NCI-H748 treated with DMSO at 0.1 percent for 48 hours (cell line): ENCODE measurements at places on chromosomes 4 and X.

DNA sequence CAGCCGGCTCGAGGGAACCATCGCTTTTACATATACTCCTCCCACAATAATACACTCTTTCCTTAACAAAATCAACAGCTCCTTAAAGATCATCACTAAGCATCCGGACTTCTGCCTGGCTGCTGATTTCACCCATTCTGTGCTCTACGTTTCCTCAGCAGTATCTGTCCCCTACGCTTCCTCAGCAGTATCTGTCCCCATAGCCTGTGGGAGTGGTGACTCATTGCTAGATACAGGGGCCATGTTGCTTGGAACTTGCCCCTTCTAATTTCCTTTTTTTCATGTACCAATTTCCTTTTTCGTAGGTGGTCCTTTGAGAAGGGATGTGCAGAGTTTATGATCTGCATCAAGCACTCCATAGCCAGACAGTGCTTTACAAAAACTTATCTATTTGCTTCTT, 18.6 kb downstream of the MAP3K15 start:
- DNase-seq: no peak

DNA sequence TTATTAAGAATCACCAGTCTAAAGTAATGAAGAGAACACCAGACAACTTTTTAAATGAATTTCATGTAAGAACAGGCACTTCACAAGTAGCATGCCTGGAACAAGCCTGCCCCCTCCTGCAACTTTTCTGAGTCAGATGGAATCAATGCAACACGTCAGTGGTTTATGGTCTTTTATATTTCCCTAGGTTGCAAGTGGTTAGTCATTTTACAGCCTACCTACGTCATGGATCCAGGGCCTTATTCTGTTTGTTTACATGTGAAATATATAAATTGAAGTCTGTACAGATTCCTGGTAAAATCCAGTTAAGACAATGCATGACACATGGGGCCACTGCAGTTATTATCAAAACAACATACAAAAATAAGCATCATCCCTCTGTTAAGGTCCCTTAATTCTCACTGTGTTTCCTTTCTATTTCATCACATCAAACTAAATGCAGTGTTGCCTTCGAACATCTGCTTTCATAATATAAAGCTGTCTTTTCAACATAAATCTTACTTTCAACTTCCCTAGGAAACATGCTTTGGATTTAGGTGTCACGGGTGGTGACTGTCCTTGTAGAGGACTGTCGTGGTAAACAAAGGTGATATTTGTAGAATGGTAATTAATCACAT, 309.3 kb downstream of the FRMPD4 start:
- DNase-seq: no peak

GRCh38 chr4:125911481-125911880, 596.7 kb downstream of the FAT4 start:
- no peak for DNase-seq

- no peak for DNase-seq
Measured at GRCh38 chrX:54820737-54821136, 13.2 kb downstream of the MAGED2 start.

DNA sequence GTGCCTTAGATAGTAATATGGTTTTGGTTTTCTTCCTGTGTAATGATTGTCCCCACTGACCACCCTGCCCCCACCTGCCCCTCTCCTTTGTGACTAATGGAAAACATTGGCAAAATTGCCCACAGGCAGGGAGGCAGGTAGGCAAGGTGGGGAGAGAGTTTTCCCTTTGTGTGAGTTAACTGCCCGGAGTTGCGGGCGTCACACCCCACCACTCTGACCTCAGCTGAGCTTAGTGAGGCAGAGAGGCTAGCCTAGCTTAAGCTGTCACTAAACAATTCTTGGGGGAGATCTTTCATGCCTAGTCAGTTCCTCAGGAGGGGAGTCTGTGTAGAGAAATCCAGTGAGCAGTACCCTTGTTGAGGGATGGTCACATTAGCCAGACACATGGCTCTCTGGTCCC, 245.3 kb downstream of the BCOR start:
- DNase-seq: no peak

- DNase-seq: no peak
Measured at GRCh38 chr4:153954654-153955053, 165.8 kb upstream of the SFRP2 start.

DNA sequence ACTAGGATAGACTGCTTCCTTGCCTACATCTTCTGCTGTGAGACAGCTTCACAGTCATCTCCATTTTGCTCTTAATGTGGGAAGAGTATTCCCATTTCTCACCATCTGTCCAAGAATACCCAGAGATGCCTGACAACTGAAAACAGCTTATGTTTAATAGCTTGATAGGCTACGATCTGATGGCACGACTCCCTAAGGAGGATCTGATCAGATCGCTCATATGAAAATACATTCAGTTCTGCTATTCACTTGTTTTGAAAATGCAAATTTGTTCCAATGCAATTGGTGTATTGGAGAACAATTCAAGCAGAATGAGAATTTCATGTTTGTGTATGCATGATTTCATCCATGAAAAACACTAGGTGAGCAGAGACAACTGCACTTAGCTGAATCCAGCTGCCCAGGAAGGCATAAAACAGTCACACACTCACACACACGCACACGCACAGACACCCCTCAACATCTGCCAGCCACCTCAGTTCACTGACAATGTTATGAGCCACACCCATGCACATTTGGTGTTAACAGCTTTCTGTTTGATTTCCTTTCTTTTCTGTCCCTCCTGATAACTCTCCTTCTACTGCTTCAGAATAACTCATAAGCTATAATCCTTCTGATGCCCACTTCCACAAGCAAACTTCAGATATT, 29.6 kb downstream of the TRIML1 start:
- DNase-seq: no peak

- DNase-seq: no peak
Measured at GRCh38 chrX:46294234-46294633, 251.0 kb downstream of the ZNF674 start.

DNA sequence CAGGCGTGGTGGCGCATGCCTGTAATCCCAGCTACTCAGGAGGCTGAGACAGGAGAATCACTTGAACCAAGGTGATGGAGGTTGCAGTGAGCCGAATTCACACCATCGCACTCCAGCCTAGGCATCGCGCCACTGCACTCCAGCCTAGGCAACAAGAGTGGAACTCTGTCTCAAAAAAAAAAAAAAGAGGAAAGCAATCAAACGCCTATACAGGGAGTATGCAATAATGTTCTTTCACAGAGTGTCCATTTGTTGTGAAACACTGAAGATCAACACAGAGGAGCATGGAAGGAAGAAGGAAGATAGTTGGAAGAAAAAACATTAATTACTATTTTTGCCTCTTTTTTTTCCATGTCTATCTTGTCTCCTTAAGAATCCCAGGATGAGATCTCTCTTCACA, 113.4 kb downstream of the FBXO8 start:
- no peak for DNase-seq

GRCh38 chr4:109441862-109442458, 8.3 kb downstream of the SEC24B start:
- no peak for DNase-seq

GRCh38 chr4:169807934-169808509, 50.3 kb upstream of the HPF1 start:
- no peak for DNase-seq

GRCh38 chr4:109214622-109215301, 87.7 kb downstream of the COL25A1 start:
- no peak for DNase-seq

- no peak for DNase-seq
Measured at GRCh38 chr4:170058826-170059225, 30.9 kb downstream of the AADAT start.

DNA sequence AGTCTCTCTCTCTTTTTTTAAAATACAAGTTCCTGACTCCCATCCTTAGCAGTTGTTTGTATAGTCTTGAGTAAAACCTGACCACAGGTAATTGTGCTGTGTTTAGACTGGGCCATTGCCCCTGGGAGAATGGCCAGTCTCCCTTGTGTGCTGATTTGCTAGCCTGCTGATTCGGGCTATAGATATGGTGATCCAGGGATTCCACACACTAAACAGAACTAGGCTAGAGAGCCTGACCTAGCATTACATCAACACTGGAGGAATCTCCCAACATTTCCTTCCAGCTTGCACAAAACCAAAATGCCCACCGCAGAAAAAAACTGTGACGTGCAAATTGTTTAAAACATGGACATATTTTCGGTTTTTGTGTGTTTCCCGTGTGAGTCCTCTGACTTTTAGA, 5.1 kb downstream of the UPRT start:
- DNase-seq: no peak

GRCh38 chr4:113625902-113626301, 135.6 kb downstream of the CAMK2D start:
- DNase-seq: no peak

DNA sequence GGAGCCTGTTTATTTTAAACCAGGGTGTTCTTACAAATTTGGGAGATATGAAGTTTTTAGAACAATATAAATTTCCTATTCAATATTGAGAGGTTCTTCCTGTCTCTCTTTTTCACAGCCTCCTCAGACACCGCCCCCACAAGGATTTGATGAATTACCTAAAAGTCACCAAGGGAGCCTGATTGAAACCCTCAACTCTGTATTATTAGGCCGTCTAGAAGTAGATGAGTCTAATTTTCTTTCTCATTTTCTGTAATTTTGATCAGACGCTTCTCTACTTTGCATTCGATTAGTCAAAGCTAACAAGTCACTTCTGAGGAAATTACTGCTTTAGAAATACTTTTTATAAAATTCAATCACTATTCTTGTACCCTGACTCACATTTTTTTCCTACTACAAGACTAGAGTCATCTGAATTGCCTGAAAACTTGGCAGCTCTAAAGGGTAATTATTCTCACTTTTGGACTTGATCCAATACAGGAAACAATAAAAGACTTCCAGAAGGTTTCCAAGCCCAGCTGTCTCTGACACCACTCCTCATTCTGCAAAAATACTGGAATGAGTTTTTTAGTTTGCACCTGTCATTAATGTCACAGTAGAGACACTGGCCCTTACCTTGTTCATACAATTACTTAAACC, 111.2 kb downstream of the ELOVL6 start:
- peak; percentile 6 for DNase-seq

DNA sequence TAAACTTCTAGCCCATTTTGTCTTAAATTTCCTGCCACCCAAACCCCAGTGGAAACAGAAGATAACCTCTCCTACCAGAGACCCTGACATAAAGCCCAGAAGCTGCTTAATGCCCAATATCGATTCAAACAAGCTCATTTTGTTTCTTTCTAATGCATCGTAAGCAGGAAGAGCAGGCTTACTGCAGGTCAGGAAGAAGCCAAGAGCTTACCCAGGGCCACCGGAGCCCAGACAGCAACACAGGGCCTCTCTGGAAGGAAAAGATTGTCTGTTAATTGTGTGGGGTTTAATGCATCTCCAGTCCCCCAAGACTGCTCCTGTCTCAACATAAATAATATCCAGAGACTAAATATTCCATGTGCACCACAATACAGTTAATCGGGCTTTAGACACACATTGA, 177.3 kb upstream of the NOCT start:
- DNase-seq: no peak

- no peak for DNase-seq
Measured at GRCh38 chr4:1086011-1086410, 27.4 kb downstream of the RNF212 start.

DNA sequence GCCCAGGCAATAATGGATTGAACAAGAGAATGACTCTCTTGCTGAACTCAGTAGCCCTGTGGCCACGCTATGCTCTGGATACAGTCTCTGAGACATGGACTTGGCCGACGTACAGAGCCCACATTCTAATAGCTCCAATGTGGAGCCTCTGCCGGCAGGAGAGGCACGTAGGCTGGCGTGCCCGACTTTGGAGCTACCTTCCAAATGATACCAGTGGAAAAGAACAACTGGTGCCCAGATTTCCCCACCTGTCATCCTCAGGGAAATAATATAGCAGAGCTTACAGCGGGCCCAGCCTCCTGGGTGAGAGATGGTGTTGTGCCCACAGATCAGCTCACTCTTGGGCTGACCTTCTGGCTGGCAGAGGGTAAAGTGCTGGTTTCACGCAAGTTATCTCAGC, 10.6 kb downstream of the NDP start:
- no peak for DNase-seq

DNA sequence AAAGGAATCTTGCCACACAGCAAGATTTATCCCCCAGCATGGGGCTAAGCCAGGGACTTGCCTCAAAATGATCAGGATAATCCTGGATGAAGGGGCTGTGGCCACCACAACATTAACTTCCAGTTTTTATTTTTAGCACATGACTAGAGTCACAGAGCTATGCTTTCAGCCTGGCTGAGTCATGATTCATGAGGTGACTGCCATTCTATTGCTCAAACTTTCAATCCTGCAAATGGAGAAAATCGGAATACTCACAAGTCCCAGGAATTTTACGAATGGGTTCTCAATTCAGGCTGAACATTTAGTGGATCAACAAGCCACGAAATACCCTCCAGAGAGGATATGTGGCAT, 70.7 kb upstream of the HPGD start:
- no peak for DNase-seq

DNA sequence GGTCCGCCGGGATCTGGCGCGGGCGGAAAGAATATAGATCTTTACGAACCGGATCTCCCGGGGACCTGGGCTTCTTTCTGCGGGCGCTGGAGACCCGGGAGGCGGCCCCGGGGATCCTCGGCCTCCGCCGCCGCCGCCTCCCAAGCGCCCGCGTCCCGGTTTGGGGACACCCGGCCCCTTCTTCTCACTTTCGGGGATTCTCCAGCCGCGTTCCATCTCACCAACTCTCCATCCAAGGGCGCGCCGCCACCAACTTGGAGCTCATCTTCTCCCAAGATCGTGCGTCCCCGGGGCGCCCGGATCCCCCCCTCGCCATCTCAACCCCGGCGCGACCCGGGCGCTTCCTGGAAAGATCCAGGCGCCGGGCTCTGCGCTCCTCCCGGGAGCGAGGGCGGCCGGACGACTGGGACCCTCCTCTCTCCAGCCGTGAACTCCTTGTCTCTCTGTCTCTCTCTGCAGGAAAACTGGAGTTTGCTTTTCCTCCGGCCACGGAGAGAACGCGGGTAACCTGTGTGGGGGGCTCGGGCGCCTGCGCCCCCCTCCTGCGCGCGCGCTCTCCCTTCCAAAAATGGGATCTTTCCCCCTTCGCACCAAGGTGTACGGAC, 482 bp upstream of the SHOX start:
- no peak for DNase-seq

DNA sequence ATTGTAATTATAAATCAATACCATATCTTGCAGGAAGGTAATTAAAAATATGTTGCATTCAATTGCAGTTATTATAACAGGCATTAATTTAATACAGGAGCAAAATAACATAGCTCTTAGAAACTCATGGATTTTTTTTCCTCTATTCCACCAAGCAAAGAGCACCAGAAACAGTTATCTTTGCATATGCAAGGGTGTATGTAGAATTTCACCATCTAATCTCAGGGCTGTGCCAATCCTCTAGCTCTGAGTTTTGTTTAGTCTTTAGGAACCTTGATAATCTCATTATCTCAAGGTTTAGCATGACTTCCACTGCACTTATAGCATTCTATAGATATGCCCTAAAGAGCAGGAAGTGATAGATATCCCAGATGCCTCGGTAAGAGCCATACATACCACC, 197.5 kb downstream of the VEGFC start:
- no peak for DNase-seq

GRCh38 chr4:89276296-89276695, 31.3 kb downstream of the GPRIN3 start:
- DNase-seq: no peak
